ENCODE measurements at places on chromosomes 11 and 22.

DNA sequence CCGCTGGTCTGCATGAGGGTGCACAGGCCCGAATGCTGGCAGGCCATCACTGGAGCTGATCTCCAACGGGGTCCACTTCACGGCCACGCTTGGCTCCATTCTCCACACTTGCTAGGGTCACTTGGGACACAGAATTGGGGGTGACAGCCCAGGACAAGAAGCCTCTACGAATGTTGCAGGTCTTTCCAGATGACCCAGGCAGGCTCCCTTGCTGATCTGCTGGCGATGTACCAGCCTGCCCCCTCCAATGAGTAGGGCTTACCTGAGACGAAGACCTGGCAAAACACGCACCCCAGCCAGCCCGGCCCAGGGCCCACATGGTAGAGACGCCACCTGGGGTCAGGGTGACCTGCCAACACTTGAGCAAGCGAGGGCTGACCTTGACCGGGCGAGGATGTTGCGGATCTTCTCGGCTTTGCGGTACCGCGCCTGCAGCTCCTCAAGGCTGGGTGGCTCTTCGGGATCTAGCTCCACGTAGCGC, 44.9 kb downstream of the C11orf58 start:
- DNase-seq, result no peak

GRCh38 chr11:57111619-57112018, 70.1 kb upstream of the LRRC55 start:
- DNase-seq, result no peak

- DNase-seq, result no peak
These were observed 9.2 kb upstream of the APOL5 start for GRCh38 chr22:35708453-35708852.

DNA sequence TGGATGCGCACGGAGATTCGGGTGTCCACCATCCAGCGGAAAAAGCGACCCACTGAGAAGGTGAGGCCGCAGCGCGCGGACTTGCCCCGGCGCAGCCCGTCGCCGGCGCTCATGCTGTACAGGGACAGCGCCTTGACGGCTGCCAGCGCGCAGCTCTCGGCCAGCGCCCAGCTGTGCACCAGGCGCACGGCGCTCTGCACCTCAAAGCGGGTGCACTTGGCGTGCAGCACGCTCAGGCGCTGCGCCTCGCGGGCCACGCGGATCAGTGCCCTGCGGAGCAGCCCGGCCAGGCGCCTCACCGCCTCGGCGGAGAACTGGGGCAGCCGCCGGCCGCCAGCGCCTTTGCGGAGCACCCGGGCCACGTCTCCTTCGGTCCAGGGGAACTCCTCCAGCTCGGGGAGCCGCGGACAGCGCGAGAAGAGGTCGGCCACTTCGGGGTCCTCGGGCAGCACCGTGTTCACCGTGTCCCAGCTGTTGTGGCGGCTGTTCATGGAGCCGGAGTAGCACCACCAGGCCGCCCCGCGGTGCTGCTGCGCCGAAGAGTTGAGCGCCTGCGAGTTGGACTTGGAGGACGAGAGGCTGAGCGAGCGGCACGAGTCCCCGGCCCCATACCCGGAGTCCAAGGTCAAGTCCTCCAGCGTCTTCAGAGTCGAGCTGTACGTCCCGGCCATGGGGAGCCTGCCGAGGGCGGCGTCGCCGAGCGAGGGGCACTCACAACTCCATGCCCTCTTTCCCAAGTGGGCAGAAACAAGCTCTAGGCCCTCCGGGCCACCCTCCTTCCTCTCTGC, 703 bp downstream of the ABTB2 start:
- DNase-seq, result no peak

- no peak for DNase-seq
These were observed 25.4 kb downstream of the YPEL1 start for GRCh38 chr22:21710156-21710555.

DNA sequence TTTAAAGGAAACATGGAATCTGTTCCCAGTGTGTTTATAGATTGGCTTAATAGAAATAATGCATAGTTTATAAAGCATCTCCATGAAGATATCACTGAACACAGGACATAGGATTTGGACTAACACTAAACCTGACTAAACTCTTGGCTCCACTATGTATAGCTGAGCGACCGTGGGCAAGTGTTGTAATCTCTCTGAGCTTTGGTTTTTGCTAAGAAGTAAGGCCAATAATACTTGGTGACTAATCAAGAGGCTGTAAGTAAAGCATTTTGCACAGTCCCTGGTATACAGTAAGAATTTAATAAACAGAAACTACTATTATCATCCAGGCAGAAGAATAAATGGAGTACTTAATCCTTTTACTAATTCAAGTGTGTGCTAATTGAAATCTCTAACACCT, 125.5 kb upstream of the MTMR2 start:
- no peak for DNase-seq

DNA sequence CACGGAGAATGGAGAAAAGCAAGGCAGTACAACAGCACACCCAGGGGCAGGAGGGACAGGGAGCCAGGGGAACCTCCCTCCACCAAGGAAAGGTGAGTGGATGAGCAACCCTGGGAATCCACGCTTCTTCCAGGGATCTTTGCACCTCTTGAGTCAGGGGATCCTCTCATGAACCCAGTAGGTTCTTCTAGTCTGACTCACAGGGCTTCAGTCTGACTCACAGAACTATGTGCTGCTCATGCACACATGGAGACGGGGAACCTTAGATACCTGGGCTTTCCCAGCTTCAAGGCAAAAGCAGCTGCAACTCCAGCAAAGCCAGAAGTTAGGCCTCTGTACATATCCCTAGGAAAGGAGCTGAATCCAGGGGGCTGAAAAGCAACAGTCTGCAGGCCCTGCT, 1021.4 kb upstream of the TENM4 start:
- no peak for DNase-seq

DNA sequence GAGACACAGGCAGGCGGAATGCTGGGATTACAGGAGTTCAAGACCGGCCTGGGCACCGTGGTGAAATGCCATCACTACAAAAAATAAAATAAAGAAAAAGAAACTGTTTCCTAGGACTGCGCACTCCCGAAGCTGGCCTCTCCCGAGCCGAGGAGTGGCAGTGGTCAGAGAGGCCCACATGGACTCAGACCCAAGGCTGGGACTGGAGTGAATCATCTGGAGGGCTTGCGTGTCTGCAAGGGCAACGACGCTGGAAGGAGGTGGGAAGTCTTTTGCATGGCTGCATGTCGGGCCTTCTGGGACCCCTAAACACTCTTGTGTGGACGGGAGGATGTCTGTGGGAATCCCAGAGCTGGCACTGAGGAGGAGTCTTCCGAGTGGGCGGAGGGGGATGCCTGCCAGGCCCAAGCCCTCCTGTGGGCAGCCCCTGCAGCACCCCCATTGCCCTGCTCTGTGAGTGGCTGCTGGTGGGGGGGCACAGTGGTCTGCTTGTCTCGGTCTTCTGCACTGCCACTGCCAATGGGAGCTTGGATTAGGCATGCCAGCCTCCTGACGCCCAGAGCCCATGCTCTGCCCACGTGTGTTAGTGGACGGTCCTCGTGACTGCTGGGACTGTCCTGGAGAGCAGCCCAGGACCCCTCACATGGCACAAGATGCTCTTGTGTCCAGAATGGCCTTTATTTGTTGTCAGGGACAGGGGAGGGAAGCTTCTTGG, 1.8 kb upstream of the AP2A2 start:
- DNase-seq, result no peak

DNA sequence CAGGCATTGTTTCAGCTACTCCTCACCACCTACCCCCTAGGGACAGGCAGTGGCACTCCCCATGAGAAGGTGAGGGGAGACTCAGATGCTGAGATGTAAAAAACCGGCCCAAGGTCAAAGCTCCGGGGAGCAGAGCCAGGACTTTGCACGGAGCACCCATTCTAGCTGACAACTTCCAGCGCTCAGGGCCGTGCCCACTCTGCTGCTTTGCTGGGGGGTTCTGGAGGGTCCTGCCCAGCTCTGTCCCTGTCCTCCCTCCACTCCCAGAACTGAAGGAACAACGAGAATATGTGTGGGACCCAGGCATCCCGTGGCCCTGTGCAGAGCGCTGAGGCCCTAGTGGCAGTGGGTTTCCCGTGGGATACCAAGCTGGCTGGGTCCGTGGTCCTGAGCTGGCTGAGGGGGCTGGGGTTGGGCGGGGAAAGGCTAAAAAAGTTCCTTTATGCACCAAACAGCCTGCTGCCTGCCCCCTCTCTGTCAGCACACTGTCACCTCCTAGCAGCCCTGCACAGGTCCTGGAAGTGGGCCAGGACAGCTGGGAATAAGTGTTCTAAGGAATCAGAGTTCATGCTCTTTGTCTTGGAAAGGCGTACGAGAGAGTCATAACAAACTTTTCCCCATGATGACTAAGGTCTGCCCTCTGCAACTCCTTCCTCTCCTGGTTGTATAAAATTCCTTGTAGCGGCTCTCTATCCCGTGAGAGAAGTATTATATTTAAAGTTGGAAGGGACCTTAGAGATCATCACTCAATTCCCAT, 1.9 kb downstream of the MS4A10 start:
- DNase-seq, result no peak

GRCh38 chr11:68908273-68908672, 4.6 kb downstream of the IGHMBP2 start:
- no peak for DNase-seq

DNA sequence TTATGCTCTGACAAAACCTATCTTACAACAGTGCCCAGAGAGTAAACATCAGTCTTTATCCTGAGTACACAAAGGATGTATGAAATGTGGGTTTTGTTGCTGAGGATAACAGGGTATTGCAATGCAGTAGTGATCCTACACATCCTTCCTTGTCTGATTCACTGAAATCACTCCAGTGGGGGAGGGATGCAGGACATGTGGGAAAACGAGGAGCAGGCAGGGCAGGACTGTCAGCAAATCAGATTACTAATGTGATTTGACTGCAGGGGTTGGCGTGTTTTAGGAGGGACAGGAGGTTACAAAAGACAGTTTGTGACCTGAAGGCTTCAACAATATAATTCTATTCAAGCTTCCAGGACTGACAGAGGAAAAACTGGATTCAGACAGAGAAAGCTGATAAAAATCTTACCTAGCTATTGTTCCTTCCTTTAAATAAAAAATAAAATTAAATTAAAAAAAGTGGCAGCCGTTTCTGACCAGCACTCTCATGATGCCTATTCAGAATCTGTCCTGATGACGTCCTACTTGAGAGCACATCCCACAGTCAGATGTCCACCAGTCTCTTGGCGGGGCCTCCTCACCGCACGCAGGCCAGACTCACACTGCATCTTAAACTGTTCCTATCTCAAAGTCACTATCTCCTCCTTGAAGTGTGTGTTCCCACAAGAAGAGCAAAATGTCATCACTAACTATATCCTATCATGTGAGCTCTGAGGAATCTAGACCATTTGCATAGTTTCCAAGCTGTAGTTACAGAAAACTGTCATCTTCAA, 50.6 kb upstream of the MN1 start:
- DNase-seq, result no peak

DNA sequence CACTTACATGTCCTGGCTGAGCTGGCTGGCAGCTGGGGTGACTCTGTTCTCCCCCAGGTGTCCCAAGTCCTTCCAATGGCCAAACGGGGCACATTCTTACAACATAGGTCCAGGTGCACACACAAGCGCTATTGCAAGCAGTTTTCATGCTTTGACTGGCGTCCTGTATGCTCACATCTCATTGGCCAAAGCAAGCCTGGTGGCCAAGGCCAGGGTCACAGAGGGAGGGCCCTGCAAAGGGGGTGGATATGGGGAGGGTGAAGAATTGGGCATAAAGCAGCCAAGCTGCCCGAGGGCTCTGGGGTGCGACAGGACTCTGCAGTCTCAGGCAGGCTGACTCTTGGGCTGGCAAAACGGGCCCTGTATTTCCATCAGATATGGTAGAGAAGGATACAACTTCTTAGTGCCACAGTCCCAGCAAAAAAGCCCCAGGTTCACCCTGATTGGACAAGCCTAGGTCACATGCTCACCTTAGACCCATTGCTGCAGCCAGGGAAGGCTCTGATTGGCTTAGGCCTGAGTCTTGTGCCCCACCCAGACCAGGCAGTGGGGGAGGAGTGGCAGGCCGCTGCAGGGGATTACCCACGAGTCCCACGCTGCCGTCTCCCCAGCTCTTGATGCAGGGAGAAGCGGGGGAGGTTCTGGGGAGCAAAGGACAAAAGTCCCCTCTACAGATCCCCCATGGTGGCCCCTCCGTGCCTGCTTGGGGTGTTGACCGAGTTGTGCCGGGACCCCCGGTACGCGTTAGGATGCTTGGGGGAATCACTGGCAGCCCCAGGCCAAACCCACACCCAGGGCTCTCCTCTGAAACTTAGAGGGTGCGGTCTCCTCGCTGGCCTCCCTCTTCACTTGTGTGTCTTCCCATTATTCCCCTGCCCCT, 110.8 kb downstream of the ARHGAP8 start:
- no peak for DNase-seq

GRCh38 chr22:29626497-29627195, 23.2 kb downstream of the NF2 start:
- DNase-seq, result no peak

DNA sequence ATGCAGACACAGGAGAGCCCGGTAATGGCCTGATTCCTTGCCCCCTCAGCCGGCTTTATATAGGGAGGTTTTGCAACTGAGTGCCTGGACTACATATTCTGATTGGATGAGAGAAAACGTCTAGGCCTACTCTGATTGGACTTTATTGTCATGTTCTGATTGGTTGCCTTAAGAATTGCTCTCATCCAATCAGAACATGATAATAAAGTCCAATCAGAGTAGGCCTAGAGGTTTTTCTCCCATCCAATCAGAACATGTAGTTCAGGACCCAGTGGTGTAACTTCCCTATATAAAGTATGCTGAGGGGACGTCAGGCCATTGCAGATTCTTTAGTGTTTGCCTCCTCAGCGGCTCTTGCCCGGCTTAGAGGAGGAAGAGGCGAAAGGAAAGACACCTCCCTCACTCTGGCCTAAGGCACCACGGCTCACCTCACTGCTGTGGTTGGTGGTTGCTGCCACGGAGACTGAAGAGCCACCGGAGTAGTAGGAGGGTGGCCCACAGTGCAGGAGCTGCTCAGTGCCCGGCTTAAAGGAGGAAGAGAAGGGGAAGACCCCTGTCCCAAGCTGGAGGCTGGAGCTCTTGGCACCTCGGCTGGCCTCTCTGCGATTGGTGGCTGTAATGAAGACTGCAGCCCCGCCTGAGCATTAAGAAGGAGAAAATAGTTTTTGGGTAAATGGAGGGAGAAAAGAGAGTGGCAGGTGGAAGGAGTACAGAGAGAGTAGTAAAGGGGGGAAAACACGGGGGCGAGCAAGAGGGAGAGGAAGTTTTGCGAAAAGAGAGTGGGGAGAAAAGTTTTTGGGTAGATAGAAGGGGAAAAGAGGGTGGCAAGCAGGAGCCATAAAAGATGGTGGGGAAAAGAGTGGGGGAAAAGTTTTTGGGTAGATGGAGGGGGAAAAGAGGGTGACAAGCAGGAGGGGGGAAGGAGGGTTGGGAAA, 116.7 kb upstream of the SERPIND1 start:
- DNase-seq, result no peak

Data from cerebellar nuclear complex (tissue), 1 donor.